ENCODE measurements at places on chromosomes 1 and 21. TPM values are rescaled to one million over a fixed set of nuclear protein-coding genes. Genes with fewer than 3 reads are reported as not detected.
A peak's percentile ranks its signal among the peaks of the same experiment; 100 is the strongest.

Gene CA6
- 2.1 TPM for total RNA-seq

DNA sequence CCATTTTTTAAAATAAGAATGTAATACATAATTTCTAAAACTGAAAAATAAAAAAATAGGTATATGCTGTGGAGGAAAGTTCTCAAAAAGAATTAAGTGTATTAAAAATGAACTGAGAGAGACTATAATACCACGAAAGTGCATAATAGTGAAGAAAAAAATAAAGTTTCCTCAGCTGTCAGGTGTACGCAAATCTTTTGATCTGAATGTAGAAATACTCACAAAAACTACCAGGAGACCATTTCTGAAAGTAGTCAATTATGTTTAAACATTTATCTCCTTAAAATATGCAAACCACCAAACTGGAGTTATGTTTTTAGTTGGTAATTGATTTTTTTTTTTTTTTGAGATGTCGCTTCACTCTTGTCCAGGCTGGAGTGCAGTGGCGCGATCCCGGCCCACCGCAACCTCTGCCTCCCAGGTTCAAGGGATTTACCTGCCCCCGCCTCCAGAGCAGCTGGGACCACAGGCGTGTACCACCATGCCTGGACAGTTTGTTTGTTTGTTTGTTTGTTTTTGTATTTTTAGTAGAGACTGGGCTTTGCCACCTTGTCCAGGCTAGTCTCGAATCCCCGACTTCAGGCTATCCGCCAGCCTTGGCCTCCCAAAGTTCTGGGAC is 1169.2 kb upstream of the B3GALT2 start:
- H3K36me3 ChIP-seq: no peaks in the 10 kb centered on the region
- no peaks in the 10 kb centered on the region for H3K27me3 ChIP-seq
- DNase-seq: no peak
- H3K4me1 ChIP-seq: no peaks in the 10 kb centered on the region

DNA sequence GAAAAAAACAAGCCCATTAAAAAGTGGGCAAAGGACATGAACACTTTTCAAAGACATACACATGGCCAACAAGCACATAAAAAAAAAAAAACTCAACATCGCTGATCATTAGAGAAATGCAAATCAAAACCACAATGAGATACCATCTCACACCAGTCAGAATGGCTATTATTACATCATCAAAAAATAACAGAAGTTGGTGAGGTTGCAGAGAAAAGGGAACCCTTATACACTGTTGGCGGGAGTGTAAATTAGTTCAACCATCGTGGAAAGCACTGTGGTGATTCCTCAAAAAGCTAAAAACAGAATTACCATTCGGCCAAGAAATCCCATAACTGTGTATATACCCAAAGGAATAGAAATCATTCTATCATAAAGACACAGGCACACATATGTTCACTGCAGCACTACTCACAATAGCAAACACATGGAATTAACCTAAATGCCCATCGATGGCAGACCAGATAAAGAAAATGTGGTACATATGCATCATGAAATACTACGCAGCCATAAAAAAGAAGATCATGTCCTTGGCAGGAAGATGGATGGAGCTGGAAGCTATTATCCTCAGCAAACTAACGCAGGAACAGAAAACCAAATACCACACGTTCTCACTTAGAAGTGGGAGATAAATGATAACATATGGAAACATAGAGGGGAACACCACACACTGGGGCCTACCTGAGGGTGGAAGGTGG is 70.1 kb downstream of the INTS7 start:
- H3K27ac ChIP-seq: no peak overlapping the region
- H3K4me3 ChIP-seq: no peak overlapping the region
- no peaks in the 10 kb centered on the region for H3K36me3 ChIP-seq
- H3K27me3 ChIP-seq: no peaks in the 10 kb centered on the region
- DNase-seq: no peak

GRCh38 chr1:151668090-151668489 is 48.5 kb downstream of the CELF3 start:
- no peak overlapping the region for H3K27ac ChIP-seq
- DNase-seq: no peak
- no peaks in the 10 kb centered on the region for H3K27me3 ChIP-seq
- no peaks in the 10 kb centered on the region for H3K4me1 ChIP-seq

DNA sequence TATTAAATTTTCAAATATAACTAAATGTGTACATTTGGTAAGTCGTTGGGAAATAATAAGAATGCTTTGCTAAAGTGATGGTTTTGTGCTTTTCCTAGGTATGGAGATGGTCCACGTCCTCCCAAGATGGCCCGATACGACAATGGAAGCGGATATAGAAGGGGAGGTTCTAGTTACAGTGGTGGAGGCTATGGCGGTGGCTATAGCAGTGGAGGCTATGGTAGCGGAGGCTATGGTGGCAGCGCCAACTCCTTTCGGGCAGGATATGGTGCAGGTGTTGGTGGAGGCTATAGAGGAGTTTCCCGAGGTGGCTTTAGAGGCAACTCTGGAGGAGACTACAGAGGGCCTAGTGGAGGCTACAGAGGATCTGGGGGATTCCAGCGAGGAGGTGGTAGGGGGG is 47.8 kb downstream of the DHX9 start:
- no peak overlapping the region for H3K4me3 ChIP-seq
- no peak overlapping the region for H3K27ac ChIP-seq
- H3K27me3 ChIP-seq: no peaks in the 10 kb centered on the region
- H3K36me3 ChIP-seq: peaks cover 60% of the 10 kb centered on the region
- no peak for DNase-seq
- peaks cover 10% of the 10 kb centered on the region for H3K4me1 ChIP-seq

DNA sequence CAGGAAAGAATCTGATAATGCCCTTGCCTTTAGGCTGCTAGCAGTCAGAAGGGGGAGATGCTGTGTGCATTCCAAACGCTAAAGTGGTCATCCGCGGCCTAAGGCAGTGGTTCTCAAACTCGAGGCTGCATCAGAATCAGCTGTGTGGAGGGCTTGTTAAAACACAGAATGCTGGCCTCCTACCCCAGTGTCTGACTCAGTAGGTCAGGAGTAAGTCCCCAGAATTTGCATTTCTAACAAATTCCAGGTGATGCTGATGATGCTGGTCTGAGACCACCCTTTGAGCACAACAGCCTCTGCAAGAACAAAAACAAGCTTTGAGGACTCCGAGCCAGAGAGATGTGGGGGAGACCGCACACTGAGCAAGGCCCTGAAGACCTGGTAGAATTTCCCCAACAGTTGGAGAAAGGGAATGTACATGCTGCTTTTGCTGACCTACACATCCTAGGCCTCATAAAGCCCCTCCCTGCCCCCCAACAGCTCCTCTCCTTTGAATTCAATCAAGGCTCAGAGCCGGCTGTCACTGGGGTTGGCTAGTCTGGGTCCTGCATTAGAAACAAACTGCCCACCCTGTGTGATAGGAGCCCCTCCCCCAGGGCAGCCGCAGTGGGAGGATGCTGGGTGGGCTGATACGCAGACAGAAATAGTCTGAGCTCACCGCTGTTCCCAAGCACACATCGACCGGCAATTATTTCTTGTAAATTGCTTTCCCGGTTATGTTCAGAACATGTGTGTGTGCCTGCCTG is 27.1 kb downstream of the SHISAL2A start:
- no peak overlapping the region for H3K27ac ChIP-seq
- H3K4me3 ChIP-seq: no peak overlapping the region
- no peaks in the 10 kb centered on the region for H3K4me1 ChIP-seq
- no peaks in the 10 kb centered on the region for H3K36me3 ChIP-seq

DNA sequence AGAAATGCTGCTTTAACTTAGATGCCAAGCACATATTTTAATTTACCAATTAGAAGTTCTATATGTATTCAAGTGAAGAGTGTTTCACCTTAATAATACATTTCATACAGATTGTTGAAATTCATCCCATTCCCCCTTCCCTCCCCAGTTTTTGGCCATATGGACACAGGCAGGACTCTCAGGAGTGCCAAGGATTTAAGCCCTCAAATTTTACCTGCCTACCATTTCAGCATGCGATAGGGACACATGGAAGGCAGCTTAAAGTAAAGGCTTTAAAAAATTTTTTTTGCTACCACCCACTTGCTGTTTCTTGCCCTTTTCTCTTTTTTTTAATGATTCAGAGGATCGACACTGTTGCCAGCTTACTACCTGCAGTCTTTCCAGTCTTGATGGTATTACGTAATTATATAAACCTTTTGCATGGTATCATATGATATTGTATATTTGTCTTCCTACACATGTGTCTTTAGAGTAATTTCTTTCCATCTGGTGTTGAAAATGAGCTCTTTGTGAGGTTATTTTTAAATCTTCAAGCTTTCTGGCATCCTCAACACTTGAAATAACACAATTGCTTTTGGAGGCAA is 7.0 kb downstream of the EPB41 start:
- no peaks in the 10 kb centered on the region for H3K36me3 ChIP-seq
- H3K27ac ChIP-seq: peak overlapping the region; percentile 17
- no peak for DNase-seq
- H3K27me3 ChIP-seq: no peaks in the 10 kb centered on the region
- H3K4me1 ChIP-seq: peaks cover 66% of the 10 kb centered on the region
- H3K4me3 ChIP-seq: no peak overlapping the region

Gene KLHDC7A
- not detected for total RNA-seq

Gene KCNJ9
- total RNA-seq: not detected

GRCh38 chr1:29361686-29362085 is 125.4 kb downstream of the PTPRU start:
- H3K4me1 ChIP-seq: no peaks in the 10 kb centered on the region
- no peak overlapping the region for H3K27ac ChIP-seq

Gene KLHL17
- total RNA-seq: 32.0 TPM

DNA sequence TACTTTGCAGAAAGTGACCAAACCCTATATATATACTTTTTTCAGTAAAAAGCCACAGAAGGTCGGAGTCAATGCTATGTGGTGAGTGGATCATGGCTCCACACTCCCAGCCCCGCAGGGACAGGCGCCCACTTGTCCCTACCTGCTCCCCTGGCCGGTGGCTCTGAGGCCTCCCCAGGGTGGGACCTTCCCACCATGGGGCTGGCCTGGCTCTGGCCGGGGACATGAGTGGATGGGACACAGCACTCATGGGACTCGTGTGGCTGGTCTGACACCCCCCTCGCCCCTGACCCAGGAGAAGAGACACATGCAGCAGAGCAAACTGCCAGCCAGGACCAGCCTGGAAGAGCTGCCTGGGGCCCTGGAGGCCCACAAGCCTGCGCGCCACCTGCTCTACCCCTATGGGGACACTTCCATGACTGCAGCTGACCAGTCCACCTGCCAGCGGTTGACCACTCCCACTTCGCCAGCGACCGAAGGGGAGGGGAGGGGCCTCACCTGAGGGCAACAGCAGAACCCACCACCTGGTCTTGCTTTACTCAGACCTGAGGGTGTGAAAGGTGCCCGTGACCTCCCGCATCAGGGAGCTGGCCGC is 2.2 kb downstream of the SPATC1L start:
- H3K36me3 ChIP-seq: no peaks in the 10 kb centered on the region
- DNase-seq: no peak
- no peak overlapping the region for H3K27ac ChIP-seq
- no peaks in the 10 kb centered on the region for H3K27me3 ChIP-seq

Gene DCDC2B
- not detected for total RNA-seq

- H3K27me3 ChIP-seq: peaks cover 11% of the 10 kb centered on the region
- no peak overlapping the region for H3K27ac ChIP-seq
- H3K4me1 ChIP-seq: peaks cover 5% of the 10 kb centered on the region
Observed at GRCh38 chr1:32901823-32902534, 790 bp upstream of the TMEM54 start.

Gene TDRD10
- not detected for total RNA-seq

Gene TFAP2E
- total RNA-seq: 1.3 TPM

DNA sequence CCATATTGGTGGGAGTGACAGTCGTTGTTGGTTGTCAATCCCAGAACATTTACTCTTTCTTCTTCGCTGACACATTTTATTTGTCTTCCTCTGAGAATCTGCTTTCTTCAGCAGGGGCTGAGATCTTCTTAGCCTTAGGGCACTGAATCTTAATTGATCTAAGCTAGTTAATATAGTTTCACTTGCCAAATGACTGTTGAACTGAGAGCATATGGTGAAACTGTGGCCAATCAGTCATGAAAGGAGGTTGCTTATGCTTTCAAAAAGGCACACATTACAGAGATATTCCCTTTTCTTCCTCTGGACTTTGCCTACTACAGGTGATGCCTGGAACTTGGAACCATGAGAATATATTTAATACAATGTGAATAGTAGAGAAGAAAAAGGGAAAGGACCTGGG is 60.0 kb upstream of the KIAA0040 start:
- H3K4me1 ChIP-seq: no peaks in the 10 kb centered on the region
- no peak for DNase-seq
- H3K36me3 ChIP-seq: no peaks in the 10 kb centered on the region
- H3K27ac ChIP-seq: no peak overlapping the region
- no peak overlapping the region for H3K4me3 ChIP-seq

- no peak overlapping the region for H3K27ac ChIP-seq
- H3K27me3 ChIP-seq: no peaks in the 10 kb centered on the region
- no peaks in the 10 kb centered on the region for H3K4me1 ChIP-seq
- H3K36me3 ChIP-seq: no peaks in the 10 kb centered on the region
Observed at GRCh38 chr1:56418151-56418631, 161.2 kb downstream of the PLPP3 start.

DNA sequence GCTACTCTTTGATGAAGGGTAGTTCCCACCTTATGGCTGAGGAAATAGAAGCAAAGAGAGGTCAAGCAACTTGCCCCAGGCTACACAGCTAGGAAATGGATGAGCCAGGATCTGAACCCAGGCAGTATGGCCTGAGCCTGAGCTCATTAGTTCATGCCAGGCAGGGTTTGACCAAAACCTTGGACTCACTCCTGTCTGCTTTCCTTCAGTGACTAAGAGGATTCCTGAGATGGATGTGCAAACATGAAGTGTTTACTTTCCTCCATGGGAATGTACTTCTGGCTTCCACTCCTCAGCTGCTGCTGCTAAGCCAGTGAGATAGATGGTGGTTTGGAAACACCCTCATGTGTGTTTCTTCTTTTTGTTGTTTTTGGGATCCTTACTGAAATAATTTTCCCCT is 35.1 kb upstream of the ERRFI1 start:
- H3K27ac ChIP-seq: no peak overlapping the region
- H3K36me3 ChIP-seq: no peaks in the 10 kb centered on the region
- DNase-seq: no peak
- no peaks in the 10 kb centered on the region for H3K4me1 ChIP-seq
- no peak overlapping the region for H3K4me3 ChIP-seq
- H3K27me3 ChIP-seq: no peaks in the 10 kb centered on the region

- no peaks in the 10 kb centered on the region for H3K27me3 ChIP-seq
- H3K36me3 ChIP-seq: no peaks in the 10 kb centered on the region
- no peak overlapping the region for H3K4me3 ChIP-seq
- no peak overlapping the region for H3K27ac ChIP-seq
- DNase-seq: no peak
Observed at GRCh38 chr1:200298242-200298641, 111.6 kb downstream of the ZNF281 start.

Gene PKP1
- not detected for total RNA-seq

- H3K27ac ChIP-seq: no peak overlapping the region
- H3K4me1 ChIP-seq: peaks cover 13% of the 10 kb centered on the region
- no peak for DNase-seq
Observed at GRCh38 chr1:151342569-151342968, 4.5 kb downstream of the RFX5 start.

Gene ITPKB
- total RNA-seq: 200 TPM

DNA sequence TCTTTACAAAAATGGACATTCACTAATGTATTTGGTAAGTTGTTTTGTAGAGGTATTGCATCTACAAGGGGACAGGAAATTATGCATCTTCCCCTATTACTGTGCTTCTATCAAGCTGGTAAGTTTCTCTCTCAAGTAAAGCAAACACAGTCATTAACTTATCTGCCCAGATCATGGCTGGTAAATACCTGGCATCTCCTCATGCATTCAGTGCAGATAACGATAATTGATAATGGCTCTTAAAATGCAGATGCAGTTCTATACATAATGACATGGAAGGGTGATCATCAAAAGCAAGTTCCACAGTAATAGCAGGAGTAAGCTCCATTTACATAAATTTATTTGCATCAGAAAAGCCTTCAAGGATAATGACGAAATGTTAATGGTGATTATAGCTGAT is 122.4 kb downstream of the SIPA1L2 start:
- H3K4me1 ChIP-seq: no peaks in the 10 kb centered on the region

- no peaks in the 10 kb centered on the region for H3K4me1 ChIP-seq
- DNase-seq: no peak
- no peaks in the 10 kb centered on the region for H3K36me3 ChIP-seq
Observed at GRCh38 chr1:154689083-154689482, 81.1 kb upstream of the ADAR start.
